IPS DF 19.7 (cell line): ENCODE measurements at places on chromosomes 2 and 18.

DNA sequence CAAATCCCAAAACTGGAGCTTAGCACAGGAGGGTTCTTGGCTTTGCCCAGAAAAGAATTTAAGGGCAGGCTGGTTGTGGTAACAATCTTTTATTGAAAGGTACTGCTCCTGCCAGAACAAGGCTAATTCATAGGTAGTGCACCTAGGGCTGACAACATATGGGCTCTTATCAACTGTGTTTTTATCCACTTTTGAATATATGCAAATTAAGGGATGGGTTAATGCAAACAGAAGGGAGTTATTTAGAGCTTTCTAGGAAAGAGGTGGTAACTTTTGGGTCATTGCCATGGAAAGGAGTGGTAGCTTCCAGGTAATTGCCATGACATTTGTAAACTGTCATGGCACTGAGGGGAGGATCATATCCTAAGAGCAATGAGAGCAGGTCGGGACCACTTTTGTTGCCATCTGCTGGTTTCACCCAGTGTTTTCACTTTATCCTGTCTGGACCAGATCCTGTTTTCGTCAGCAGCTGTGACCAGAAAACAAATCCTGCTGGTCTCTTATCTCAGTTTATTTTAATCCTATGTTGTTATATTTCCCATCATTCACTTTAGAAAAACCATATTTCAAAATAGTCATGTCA is 981 bp downstream of the C2orf66 start:
- no peak for DNase-seq

DNA sequence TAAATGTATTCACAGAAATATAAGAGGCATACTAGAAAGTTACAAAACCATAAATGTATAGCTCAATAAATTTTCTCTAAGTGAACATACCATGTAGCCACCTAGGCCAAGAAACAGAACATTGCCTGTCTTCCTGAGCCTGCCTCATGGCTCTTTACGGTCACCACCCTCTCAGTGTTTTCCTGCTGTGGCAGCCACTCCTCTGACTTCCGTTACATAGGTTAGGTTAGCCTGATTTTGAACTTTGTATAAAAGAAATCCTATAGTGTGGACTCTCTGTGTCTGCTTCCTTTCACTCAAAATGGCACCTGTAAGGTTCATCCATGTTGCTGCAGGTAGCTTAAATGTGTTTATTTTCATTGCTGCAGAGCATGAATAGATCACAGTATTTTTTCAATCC is 11.6 kb upstream of the ST3GAL5 start:
- DNase-seq: no peak

GRCh38 chr2:121128741-121129659 is 156.0 kb downstream of the TFCP2L1 start:
- DNase-seq: no peak

- DNase-seq: no peak
These were observed 187.1 kb downstream of the GULP1 start for GRCh38 chr2:188478724-188479123.

DNA sequence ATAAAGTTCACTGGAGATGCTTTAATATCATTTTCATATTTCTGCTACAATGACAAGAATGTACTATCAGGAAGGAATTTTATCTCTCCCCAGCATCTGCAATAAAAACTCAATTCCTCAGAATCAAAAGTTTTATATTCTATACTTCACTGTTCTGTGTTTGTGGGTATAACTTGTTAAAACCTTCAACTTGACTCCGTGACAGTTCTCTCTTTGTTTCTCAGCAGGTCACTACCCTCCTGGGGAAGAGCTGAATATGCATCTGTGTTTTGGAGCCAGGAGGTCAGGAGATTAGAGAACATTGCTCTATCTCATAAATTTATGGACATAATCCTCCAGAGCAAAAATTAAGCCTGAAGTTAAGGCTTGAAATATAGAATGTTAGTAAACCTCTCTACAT is 411.4 kb downstream of the TRIB2 start:
- no peak for DNase-seq

- no peak for DNase-seq
These were observed 25.5 kb upstream of the SNED1 start for GRCh38 chr2:240972636-240973521.

DNA sequence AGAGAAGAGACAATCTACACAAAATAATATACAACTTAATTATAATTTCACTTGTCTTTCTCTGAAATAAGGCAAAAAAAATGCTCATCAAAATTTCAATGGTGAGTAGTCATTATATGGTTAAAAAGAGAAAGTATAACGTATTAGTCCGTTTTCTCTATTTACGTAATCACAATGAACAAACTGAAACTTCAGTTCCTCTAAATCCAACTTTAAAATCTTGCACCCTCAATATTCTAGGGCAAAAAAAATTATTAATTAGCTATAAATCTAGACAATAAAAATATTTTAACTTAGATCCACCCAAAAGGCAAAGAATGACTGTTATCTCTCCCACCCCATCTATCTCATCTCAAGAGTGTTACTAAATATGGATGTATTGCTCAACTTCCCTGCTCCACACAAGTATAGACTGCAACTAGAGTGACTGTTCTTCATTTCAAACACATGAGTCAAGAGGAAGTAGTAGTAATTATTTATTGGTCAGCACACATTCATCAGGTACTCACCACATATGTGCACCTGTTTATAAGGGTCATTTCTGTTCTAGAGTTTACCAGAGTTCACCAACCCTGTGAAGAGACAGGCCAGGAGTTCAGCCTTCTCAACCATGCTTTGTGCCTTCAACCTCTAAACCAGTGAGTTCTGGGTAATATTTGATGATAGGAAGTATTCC is 36.4 kb downstream of the STK39 start:
- no peak for DNase-seq

DNA sequence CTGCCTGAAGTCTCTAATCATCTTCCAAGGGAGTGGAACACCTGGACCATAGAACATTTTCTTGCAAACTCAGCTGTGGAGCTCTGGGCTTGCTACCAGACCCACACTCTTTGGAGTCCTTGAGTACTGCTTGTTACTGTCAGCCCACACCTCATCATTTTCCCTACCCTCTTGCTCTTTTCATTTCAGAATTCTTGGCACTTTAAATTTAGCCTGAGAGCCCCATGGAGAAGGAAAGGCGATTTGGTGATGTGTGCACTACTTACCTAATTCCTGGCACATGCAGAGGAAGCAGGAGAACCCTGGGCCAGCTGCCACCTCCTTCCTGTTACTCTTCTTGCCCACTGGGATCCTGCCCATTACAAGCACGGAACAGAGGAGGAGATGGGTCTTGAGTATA is 31.7 kb downstream of the TMEM178A start:
- no peak for DNase-seq
